ENCODE measurements at places on chromosomes 7 and 10.

- DNase-seq: no peak
These were observed 19.1 kb downstream of the DBF4 start for GRCh38 chr7:87895363-87895762.

GRCh38 chr7:158702944-158703343 is 1.7 kb downstream of the NCAPG2 start:
- no peak for DNase-seq

DNA sequence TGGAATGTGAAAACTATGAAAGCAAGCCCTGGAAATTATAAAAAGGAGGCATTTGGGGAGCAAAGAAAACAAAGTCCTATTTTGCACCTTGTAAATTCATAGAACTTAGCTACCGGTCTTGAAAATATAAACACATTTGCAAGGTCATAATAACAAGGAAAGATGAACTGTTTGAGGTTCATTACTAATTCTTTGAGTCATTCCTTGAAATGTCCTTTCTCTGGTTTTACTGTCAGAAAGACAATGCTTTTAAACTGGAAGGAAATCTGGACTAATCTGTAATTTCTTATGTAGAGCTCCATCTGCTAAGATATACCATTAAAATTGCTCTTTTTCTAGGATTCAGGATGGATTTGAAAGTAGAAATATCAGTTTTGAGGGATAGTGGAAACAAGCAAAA is 1.4 kb downstream of the ERLIN1 start:
- DNase-seq: no peak

- DNase-seq: no peak
These were observed 440.0 kb downstream of the DNAJB9 start for GRCh38 chr7:109009636-109010035.

DNA sequence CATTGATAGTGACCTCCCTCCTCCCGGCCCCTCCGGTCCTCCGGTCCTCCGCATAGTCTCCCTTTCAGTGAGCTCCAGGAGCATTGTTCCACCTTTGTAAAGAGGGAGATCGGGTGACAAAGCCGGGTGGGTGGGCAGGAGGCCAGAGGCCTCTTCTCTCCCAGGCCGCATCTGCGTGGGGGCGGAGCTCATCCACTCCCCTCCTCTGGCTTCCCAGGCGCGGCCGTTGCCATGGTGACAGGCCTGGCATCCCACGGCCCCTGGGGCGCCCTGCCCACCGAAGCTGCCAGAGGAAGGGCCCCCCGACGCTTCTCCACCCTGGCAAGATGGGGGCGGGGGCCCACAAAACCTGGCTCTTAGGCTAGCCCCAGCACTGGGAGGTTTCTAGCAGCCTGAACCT is 4.4 kb upstream of the FZD9 start:
- no peak for DNase-seq

GRCh38 chr7:8125680-8126444 is 136.1 kb downstream of the ICA1 start:
- no peak for DNase-seq

- no peak for DNase-seq
These were observed 128.4 kb downstream of the ARL4A start for GRCh38 chr7:12815871-12816270.

DNA sequence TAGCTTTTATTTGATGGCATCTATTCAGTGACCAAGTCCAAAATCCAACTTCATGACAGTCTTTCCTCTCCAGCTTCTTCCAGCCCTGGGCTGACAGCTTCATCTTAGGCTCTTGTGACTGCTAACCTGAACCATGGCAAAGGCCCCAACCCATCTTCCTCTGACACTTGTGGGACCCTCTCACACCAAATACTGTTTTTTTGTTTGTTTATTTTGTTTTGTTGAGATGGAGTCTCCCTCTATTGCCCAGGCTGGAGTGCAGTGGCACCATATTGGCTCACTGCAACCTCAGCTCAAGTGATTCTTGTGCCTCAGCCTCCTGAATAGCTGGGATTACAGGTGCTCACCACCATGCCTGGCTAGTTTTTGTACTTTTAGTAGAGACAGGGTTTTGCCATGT is 265.2 kb downstream of the GATA3 start:
- DNase-seq: no peak

- peak; percentile 55 for DNase-seq
These were observed 486 bp downstream of the HIPK2 start for GRCh38 chr7:139777133-139777891.

DNA sequence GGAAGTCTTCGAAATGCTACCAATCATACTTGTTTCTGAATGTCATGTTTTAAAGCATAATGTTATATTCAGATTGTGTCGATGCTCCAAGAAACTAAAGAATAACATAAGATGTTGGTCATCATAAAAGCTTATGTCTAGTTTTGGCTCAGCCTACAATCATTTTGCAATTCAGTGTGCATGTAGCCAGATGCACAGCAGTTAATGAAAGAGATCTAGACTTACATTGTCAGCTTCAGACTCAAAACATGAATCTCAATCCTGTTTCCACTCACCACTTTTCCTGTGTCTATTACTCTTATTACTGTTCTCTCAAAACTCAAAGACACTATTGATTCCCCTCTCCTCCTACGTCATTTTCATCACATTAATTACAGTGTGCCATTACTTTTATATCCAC is 21.4 kb downstream of the TMEM196 start:
- no peak for DNase-seq

DNA sequence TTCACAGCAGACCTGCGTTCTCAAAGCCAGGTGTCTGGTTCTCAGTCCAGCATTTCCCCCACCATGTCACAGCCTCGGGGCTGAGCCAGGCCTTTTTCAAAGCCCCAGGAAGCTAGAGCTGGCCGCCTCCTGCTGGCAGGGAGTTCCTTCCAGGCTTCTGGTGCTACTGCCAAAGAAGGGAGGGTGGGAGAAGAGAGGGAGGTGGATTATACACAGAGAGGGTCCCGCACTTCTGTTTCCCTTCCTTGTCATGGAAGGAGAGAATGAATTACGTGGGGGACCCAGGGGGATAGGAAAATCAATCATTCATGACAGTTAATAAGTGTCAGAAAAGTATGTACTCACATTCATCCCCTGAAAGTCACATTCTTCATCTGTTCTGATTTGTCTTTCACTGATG is 600 bp upstream of the LGI1 start:
- DNase-seq: peak; percentile 56

Measured in right forelimb (tissue), 1 donor.